Progenitor cell of endocrine pancreas (in vitro differentiated cells): ENCODE measurements at places on chromosomes 7 and 10.

GRCh38 chr10:81130014-81130413 is 592.3 kb downstream of the SH2D4B start:
- DNase-seq = no peak
- no peaks in the 10 kb centered on the region for H3K36me3 ChIP-seq
- peaks cover 2% of the 10 kb centered on the region for H3K4me1 ChIP-seq
- H3K4me3 ChIP-seq = no peak overlapping the region
- no peaks in the 10 kb centered on the region for H3K27me3 ChIP-seq

GRCh38 chr10:120428754-120429153 is 28.3 kb upstream of the PLPP4 start:
- DNase-seq = no peak
- H3K27me3 ChIP-seq = peaks cover 39% of the 10 kb centered on the region

- H3K36me3 ChIP-seq = no peaks in the 10 kb centered on the region
- no peak overlapping the region for H3K4me3 ChIP-seq
- no peak overlapping the region for H3K27ac ChIP-seq
- no peak for DNase-seq
- H3K4me1 ChIP-seq = no peaks in the 10 kb centered on the region
Observed at GRCh38 chr10:88791924-88792323, 10.6 kb upstream of the LIPM start.

GRCh38 chr10:112230325-112230988 is 46.9 kb upstream of the GPAM start:
- DNase-seq = no peak
- peaks cover 4% of the 10 kb centered on the region for H3K27me3 ChIP-seq
- no peak overlapping the region for H3K4me3 ChIP-seq
- H3K4me1 ChIP-seq = peaks cover 11% of the 10 kb centered on the region
- H3K27ac ChIP-seq = no peak overlapping the region
- no peaks in the 10 kb centered on the region for H3K36me3 ChIP-seq

GRCh38 chr7:99631295-99632109 is 14.8 kb downstream of the ZSCAN25 start:
- H3K4me3 ChIP-seq = no peak overlapping the region
- H3K27me3 ChIP-seq = no peaks in the 10 kb centered on the region
- no peak for DNase-seq
- H3K27ac ChIP-seq = no peak overlapping the region
- peaks cover 24% of the 10 kb centered on the region for H3K36me3 ChIP-seq
- no peaks in the 10 kb centered on the region for H3K4me1 ChIP-seq
